ENCODE measurements at places on chromosomes 2 and 18.

GRCh38 chr2:201882353-201883090 is 76.2 kb downstream of the CDK15 start:
- DNase-seq: no peak

GRCh38 chr2:120493231-120493630 is 147.3 kb downstream of the INHBB start:
- DNase-seq: no peak

DNA sequence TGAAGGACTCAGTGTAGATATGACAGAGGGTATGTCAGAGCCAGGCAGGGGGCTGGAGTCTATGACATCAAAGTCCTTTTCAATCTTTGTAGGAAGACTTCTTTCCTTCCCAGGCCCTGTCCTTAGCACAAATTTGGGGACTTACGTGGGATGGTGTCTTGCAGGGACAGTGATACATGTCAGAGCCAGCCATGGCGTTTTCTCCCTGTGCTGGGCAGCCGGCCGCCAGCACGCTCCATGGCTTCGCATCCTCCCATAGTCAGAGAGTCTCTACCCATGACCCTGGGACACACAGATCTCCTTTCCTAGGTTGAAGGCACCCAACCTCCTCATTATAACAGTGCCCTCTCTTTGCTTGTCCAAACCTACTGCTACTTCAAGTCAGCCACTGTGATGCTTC is 156.9 kb upstream of the MYCN start:
- no peak for DNase-seq

- no peak for DNase-seq
These were observed 128.1 kb upstream of the PDE1A start for GRCh38 chr2:182554950-182555349.

GRCh38 chr18:4040391-4041092 is 414.6 kb downstream of the DLGAP1 start:
- DNase-seq: no peak

DNA sequence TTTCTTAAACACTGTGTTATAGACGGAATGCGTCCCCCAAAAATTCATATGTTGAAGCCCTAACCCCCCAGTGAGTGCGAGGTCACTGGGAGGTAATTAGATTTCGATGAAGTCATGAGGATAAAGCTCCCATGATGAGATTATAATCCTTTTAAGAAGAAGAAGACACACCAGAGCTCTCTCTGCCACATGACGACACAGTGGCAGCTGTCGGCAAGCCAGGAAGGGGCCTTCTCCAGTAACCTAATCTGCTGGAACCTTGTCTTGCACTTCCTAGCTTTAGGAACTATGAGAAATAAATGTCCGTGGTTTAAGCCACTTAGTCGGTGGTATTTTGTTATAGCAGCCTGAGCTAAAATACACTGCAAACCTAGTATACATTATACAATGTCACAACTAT is 12.3 kb downstream of the TMEM237 start:
- DNase-seq: no peak

- no peak for DNase-seq
These were observed 116.9 kb downstream of the C1D start for GRCh38 chr2:67945940-67946339.

- DNase-seq: no peak
These were observed 238.1 kb downstream of the KLHL29 start for GRCh38 chr2:23622966-23623675.

- peak; percentile 60 for DNase-seq
These were observed 790 bp upstream of the ACAA2 start for GRCh38 chr18:49814147-49814499.

GRCh38 chr2:50225021-50225928 is 806.7 kb downstream of the NRXN1 start:
- DNase-seq: no peak

- DNase-seq: no peak
These were observed 3.3 kb upstream of the GALNT14 start for GRCh38 chr2:31141443-31142085.

DNA sequence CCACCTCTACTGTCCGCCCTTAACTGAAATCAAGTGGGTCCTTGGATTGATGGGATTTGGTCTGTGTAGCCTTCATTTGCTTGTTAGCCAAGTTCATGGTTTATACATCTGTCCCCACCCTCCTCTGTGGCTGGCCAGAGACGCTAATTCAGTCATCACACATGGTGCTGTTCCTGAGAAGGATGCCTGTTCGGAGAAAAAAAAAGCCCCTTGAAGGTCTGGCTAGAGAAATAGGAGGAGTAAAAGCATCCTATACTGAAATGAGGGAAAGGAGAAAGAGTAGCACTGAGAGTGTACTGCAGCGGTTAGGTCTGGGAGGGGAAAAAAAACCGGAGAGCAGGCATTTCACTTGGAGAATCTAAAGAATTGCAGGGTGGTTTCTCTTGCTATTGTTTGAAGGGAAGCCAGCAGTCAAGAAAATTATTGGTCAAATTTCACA is 180.6 kb upstream of the EPAS1 start:
- no peak for DNase-seq

DNA sequence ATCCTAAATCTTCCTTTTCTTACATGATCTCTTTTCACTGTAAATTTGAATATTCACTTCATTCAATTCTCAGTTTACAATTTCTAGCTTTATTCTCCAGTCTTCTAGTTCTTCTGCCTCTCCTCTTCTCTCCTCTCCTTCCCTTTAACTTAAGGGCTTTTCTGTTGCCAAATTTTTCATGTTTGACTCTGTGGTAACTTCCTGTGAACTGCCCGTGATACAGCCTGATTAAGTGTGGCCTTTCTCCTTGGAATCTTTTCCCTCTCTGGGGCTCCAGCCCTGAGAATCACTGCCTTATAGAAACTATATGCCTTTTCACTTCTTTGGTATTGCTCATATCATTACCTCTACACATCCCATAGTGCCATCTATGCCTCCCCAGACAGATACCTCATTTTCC is 1923.8 kb upstream of the CELF4 start:
- no peak for DNase-seq

GRCh38 chr2:233117351-233117750 is 57.2 kb downstream of the INPP5D start:
- DNase-seq: no peak

DNA sequence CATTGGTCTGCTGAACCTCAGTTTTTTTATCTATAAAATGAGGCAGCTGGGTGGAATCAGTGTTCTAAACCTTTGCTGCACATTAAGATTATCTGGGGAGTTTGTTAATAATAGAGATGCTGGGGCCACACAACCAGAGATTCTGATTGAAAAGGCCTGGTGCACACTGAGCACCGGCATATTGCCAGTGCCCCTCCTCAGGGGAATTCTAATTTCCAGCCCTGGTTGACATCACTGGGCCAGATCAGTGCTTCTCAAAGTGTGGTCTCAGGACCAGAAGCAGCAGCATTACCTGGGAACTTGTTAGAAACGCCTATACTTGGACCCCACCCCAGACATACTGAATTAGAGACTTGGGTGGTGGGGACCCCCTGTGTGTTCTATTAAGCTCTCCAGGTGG is 112.5 kb downstream of the SETBP1 start:
- no peak for DNase-seq

DNA sequence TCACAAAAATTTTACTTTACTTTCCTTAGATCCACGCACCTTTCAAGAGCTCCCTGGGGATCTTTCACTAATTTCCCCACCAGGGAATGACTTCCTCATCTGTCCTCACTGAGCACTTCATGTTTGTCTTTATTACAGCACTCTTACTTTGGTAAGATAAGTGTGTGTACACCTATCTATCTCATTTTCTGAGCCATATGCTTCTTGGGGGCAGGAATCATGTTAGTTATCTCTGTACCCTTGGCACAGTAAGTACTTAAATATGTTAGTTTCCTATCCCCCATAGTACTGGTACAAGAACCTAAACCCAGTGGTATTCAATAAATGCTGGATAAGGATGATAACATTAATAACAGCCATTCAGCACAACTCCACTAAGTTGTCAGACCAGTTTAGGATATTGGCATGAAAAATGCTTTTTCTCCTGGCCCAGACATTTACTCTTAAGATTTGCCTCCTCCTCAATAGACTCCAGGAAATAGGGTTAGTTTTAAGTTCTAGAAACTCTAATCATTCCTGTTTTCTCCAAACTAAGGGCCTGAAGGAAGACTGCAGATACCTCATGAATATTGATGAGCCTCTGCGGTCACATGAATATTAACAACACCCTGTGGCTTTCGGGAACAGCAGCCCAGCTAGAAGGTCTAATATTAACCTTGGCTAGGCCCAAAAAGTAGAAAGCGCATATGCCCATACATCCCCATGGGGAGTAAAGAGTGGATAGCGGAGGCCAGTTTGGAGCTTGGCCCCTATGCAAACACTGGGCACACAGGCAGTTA is 38.2 kb downstream of the NHEJ1 start:
- no peak for DNase-seq

DNA sequence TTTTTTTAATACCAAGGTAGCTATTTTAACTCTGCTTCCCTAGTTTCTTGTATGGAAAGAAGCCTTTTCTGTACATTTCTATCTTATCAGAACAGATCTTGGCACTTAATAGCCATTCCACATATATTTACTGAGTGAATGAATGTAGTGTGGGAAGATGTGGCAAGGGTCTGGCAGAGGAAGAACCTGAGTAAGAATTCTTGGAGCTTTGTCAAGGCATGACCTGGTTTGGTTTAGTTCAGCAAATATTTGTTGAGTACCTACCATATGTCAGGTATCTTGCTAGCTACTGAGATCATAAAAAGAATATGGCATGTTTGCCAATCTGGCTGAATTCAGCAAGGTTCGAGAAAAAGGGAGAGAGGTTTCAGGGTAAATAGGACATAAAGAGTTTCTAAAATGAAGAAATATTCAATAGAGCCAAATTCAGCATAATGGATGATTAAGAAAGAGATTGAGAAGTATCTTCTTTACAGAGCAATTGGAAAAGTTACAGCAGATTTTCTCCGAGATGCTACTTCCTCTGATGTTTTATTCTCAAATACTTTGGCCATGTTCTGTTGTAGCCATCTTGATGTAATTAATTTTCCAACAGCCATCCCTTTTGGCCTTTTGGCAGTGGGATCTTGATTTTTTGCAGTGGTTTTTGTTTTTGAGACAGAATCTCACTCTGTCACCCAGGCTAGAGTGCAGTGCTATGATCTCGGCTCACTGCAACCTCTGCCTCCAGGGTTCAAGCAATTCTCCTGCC is 21.7 kb upstream of the MEP1B start:
- DNase-seq: no peak

GRCh38 chr2:41724465-41724864 is 323.4 kb upstream of the PKDCC start:
- DNase-seq: no peak

DNA sequence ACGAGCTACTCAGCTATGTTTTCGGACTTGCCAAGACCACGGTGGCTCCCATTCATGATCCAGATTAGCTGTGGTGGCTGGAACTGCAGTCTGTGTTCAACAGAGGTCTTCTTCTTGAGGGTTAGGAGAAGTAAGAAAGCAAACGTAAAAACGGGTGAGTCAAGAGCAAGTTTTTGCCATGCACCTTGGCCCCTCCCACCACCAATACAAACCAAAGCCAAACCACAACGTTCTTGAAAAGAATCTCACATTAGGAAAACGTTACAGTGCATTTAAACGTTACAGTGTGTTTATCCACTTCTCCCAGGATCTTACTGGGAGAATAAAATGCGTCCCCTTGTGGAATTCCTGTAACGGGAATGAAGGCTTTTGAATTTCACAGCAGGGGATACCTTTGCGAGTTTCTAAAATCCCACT is 725 bp downstream of the FBXO48 start:
- peak; percentile 66 for DNase-seq

GRCh38 chr18:1652018-1652417 is 747.3 kb downstream of the ADCYAP1 start:
- DNase-seq: no peak
